ENCODE measurements at places on chromosomes 6 and 20. TPM values are rescaled to one million over a fixed set of nuclear protein-coding genes. Genes with fewer than 3 reads are reported as not detected.

Gene APOM
- 3.4 TPM for total RNA-seq

- H3K4me3 ChIP-seq = no peak overlapping the region
- no peak overlapping the region for H3K27ac ChIP-seq
- no peak for DNase-seq
- H3K4me1 ChIP-seq = peaks cover 10% of the 10 kb centered on the region
These were observed 33.6 kb downstream of the COL20A1 start for GRCh38 chr20:63326314-63327230.

Gene HTR1B
- total RNA-seq = 0.20 TPM

GRCh38 chr6:148888856-148889255 lies 142.0 kb downstream of the UST start:
- no peak for DNase-seq
- H3K4me1 ChIP-seq = peaks cover 3% of the 10 kb centered on the region
- H3K27me3 ChIP-seq = no peaks in the 10 kb centered on the region
- no peaks in the 10 kb centered on the region for H3K36me3 ChIP-seq
- no peak overlapping the region for H3K4me3 ChIP-seq

DNA sequence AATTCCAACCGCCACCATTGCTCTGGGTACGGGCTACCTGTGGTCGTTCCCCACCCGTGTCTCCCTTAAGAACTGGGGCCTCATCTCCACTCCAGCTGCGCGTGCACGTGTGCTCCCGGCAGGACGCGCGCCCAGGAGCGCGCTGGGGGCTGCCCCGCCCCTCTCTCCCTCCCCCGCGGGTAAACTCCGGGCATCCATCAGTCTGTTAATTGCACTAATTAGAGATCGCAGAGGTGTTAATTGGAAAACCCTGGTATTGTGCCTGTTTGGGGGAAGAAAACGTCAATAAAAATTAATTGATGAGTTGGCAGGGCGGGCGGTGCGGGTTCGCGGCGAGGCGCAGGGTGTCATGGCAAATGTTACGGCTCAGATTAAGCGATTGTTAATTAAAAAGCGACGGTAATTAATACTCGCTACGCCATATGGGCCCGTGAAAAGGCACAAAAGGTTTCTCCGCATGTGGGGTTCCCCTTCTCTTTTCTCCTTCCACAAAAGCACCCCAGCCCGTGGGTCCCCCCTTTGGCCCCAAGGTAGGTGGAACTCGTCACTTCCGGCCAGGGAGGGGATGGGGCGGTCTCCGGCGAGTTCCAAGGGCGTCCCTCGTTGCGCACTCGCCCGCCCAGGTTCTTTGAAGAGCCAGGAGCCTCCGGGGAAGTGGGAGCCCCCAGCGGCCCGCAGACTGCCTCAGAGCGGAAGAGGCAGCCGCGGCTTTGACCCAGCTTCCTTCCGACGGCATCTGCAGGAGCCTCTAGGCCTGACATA lies 14.4 kb downstream of the FOXP4 start:
- peak overlapping the region; percentile 87 for H3K27ac ChIP-seq
- H3K4me3 ChIP-seq = peak overlapping the region; percentile 82
- peaks cover 12% of the 10 kb centered on the region for H3K36me3 ChIP-seq
- H3K4me1 ChIP-seq = peaks cover 33% of the 10 kb centered on the region
- no peak for DNase-seq

- H3K36me3 ChIP-seq = no peaks in the 10 kb centered on the region
- DNase-seq = no peak
- H3K4me3 ChIP-seq = no peak overlapping the region
- no peaks in the 10 kb centered on the region for H3K27me3 ChIP-seq
- H3K27ac ChIP-seq = peak overlapping the region; percentile 79
- peaks cover 54% of the 10 kb centered on the region for H3K4me1 ChIP-seq
These were observed 58.3 kb upstream of the HFE start for GRCh38 chr6:26028746-26029569.

DNA sequence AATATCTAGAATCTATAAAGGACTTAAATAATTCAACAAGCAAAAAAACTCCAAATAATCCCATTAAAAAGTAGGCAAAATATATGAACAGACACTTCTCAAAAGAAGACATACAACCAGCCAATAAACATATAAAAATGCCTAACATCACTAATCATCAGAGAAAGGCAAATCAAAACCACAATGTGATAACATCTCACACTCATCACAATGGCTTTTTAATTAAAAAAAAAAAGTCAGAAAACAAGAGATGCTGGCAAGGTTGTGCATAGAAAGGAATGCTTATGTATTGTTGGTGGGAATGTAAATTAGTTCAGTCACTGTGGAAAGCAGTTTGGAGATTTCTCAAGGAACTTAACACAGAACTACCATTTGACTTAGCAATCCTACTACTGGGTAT lies 979.6 kb upstream of the MAP3K7 start:
- H3K27me3 ChIP-seq = no peaks in the 10 kb centered on the region
- peaks cover 3% of the 10 kb centered on the region for H3K4me1 ChIP-seq
- no peak overlapping the region for H3K4me3 ChIP-seq
- H3K27ac ChIP-seq = no peak overlapping the region

Gene HCK
- total RNA-seq = not detected

- H3K27ac ChIP-seq = peak overlapping the region; percentile 39
- H3K27me3 ChIP-seq = no peaks in the 10 kb centered on the region
- peaks cover 10% of the 10 kb centered on the region for H3K4me1 ChIP-seq
- H3K36me3 ChIP-seq = peaks cover 36% of the 10 kb centered on the region
- DNase-seq = no peak
These were observed 5.9 kb downstream of the GTF2H5 start for GRCh38 chr6:158174024-158174423.

- H3K36me3 ChIP-seq = peaks cover 7% of the 10 kb centered on the region
- H3K4me3 ChIP-seq = no peak overlapping the region
- no peak for DNase-seq
- H3K4me1 ChIP-seq = peaks cover 30% of the 10 kb centered on the region
These were observed 6.0 kb upstream of the AFDN start for GRCh38 chr6:167820681-167821080.

- no peaks in the 10 kb centered on the region for H3K27me3 ChIP-seq
- no peak for DNase-seq
- H3K4me3 ChIP-seq = no peak overlapping the region
- H3K27ac ChIP-seq = no peak overlapping the region
These were observed 44.1 kb downstream of the MRAP2 start for GRCh38 chr6:84077645-84078044.

DNA sequence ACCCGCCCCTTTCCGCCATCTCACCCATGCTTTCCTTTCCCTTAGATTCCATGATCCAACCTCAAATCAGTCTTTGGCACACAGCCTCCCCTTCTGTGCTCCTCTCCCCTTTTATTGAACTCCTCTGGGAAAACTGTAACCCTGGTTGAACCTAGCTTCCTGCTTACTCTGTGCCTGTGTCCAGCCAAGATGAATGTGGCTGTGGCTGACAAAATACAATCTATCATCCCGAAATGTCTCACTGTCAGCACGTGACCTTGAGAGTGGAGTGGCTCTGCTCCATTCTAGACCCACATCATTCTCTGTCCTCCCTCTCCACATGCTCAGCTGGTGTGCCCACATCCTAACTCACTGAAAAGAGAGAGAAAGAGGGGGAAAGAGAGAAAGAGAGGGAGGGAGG lies 11.0 kb downstream of the NCR2 start:
- H3K4me1 ChIP-seq = peaks cover 8% of the 10 kb centered on the region
- H3K27ac ChIP-seq = no peak overlapping the region
- H3K27me3 ChIP-seq = peaks cover 76% of the 10 kb centered on the region
- H3K36me3 ChIP-seq = no peaks in the 10 kb centered on the region

Measured in mesothelial cell of epicardium (in vitro differentiated cells).